ENCODE measurements at places on chromosomes 12 and 14.

- no peak for DNase-seq
These were observed 612 bp upstream of the SLC25A3 start for GRCh38 chr12:98592825-98593322.

- DNase-seq: no peak
These were observed 387 bp upstream of the GSC start for GRCh38 chr14:94770251-94770749.

DNA sequence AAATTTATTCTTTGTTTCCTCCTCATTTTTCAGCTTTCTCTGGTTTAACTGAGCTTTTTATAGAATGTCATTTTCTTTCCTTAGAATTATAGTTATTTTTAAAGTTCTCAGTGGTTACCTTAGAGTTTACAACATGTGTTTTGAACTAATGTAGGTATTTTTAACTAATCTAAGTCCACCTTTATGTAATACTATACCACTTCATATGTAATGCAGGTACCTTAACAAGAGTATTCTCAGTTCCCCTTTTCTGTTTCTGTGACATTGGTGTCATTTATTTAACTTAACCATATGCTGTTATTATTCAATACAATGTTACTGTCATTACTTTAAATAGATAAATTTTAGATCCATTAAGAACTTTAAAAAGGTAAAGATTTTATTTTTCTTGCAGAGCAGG is 30.3 kb upstream of the KCNC2 start:
- no peak for DNase-seq

DNA sequence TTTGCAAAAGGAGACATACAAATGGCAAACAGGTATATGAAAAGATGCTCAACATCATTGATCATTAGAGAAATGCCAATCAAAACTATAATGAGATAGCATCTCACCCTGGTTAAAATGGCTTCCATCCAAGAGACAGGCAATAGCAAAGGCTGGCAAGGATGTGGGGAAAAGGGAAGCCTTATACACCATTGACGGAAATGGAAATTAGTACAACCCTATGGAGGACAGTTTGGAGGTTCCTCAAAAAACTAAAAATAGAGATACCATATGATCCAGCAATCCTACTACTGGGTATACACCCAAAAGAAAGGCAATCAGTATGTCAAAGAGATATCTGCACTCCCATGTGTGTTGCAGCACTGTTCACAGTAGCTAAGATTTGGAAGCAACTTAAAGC is 17.3 kb upstream of the CKAP4 start:
- DNase-seq: no peak

DNA sequence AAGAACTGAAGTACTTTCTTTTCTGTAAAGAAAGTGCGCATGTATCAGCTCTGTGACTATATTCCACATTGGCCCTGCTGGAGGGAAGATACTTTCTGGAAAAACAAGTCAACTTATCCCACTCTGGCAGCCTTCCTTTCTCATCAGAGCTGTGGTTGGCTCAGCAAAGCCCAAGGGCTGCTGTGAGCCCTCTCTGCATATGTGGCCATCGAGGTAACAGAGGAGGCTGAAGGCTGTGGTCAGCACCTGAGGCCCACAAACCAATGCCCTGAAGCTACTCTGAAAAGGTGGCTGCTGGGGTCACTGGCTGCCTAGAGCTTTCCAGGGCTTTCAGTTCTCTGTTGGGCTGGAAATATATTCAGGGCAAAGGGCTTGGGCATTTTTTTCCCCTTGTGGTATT is 70.8 kb upstream of the IGF1 start:
- no peak for DNase-seq

- DNase-seq: no peak
These were observed 134.4 kb downstream of the ADGRD1 start for GRCh38 chr12:131087991-131088700.

DNA sequence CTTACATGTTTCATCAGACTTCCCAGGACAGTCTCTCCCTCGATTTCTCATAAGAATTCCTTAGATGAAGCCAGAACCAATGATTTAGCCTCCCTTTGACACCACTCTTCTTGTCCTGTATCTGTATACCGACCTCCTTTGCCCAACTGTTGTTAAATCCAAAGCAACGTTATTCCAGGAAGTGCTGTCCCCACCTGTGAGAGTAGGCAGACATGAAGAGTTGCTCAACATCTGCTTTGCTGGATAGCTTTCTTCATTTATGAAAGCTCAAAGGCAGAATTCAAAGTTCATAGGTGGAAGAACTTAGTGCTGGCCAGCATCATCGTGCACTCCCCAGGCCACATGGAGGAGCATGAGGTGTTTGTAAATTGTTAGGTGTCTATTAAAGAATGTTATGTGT is 55.6 kb downstream of the GTF2A1 start:
- DNase-seq: no peak

- DNase-seq: no peak
These were observed 8.2 kb downstream of the GOLT1B start for GRCh38 chr12:21509768-21510167.

GRCh38 chr12:13343375-13343774 is 146.8 kb downstream of the EMP1 start:
- DNase-seq: no peak

DNA sequence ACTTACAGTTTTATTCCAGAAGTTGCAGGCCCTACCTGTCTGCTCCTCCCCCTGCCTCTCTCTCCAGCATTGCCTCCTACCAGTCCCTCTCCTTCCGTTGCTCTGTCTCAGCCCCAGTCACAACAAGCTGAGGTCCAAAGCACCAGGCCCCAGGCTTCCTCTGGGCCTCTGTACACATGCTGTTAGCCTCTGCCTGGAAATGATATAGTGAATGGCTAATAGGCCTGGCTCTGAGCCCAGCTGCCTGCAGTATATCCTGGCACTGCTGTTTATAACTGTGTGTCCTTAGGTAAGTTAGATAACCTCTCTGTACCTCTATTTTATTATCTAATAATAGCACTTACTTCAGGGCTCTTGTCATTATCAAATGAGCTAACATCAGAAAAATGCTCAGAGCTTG is 114.9 kb upstream of the PWP1 start:
- no peak for DNase-seq

- no peak for DNase-seq
These were observed 2.8 kb downstream of the ZFP36L1 start for GRCh38 chr14:68789821-68790643.

DNA sequence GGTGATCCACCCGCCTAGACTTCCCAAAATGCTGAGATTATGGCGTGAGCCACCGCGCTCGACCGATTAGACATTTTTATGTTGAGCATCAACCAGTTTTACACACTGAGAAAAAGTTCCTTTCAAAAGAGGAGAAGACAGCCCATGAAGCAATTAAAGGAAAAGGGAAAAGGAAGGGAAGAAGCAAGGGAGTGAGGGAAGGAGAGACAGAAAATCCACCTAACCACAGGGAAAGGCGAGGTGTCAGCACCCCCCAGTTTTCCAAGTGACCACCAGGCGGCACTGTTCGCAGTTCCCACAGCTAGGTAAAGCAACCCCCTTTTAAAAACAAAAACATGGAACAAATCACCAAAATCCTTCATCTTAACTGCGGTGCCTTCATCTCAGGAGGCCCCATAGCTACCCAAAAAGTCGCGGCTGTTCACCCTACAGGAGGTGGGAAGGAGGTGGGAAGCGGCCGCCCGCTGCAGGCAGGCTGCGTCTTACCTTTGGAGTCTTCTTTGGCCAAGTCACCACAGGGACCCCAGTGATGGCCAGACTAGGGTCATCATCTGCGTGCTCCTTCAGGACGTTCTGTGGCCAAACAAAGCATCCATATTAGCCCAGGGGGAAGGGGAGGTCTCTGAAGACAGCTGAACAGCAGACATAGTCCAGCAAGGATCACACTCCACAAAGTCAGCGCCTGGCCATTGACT is 86.6 kb downstream of the KDM2B start:
- peak; percentile 44 for DNase-seq

DNA sequence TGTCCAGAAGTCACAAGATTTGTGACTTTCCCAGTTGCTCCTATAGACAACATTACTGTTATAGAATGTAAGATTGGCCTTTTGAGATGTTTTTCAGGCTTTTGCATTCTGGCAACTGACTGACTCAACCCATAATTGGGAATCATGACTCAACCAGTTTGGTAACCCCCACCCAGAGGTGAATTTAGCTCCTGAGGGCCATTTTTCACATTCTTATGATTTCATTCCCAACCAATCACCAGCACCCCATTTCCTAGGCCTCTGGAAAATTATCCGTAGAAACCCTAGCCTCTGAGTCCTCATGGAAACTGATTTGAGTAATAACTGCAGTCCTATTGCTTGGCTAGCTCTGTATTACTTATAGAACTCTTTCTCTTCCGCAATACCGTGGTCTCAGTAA is 626.0 kb upstream of the SEL1L start:
- DNase-seq: no peak

DNA sequence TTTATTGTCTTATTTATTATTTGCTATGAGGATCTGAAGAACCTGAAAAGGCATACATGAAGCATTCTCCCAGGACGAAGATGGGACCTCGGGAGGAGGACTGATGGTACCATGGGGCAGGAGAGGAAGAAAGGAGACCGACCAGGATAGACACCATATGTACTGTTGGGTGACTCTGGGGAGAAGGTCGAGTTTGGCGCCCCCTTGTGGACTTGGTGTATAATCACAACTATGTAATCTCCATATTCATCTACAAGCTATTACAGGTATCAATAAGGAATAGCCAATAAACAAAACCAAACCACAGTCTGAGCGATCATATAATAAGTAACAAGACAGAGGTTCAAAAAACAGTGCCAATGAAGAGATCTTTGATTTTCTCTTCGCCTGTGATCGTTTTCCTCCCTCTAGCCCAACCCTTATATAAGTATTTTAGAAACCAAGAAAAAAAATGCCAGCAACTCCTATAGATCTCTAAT is 139.1 kb downstream of the SPTSSA start:
- peak; percentile 28 for DNase-seq

GRCh38 chr14:95516554-95517181 is at the start of gene SYNE3:
TSS of gene SYNE3 (minus strand) at chr14:95516650. CDS start at chr14:95475821, 40,829 bp downstream.
- DNase-seq: no peak

GRCh38 chr12:4420138-4420670 is 25.4 kb downstream of the FGF6 start:
- DNase-seq: no peak

- DNase-seq: no peak
These were observed 910.0 kb downstream of the TMEM121 start for GRCh38 chr14:106436310-106436905.

DNA sequence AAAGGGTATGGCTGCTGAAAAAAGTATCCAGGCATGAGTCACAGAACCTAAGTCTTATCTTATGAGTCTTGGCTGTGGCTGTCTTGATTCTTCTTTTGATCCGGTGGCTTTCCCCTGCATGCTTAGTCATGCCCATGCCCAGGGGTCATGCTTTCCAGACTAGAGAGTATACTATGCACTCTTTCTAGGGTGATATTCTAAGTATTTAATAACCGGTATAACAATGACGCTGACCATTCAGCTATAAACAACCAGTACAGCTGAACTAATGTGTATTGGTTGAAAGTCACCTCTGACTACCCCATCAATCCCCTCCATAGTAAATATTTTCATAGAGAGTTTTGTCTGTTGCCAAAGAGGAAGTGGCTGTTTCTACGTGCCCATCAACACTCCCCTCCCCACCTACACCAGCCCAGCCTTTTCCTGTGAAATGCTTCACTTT is 34.7 kb upstream of the NRXN3 start:
- DNase-seq: no peak

- DNase-seq: no peak
These were observed 3.9 kb upstream of the TMTC2 start for GRCh38 chr12:82682851-82683261.

DNA sequence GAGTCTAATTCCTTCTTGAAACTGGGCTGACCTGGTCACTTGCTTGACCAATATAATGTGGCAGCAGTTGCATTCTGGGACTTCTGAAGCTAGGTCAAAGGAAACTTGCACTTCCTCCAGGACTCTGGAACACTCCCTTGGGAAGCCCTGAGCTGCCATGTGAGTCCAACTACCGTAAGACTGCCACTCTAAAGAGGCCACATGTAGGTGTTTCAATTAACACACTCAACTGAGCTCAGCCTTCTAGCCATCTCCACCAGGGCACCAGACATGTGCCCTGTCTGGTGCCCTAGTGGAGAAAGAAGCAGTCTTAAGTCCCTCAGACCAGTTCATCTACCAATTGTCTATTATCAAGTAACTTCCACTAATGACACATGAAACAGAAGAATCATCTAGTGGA is 6.1 kb upstream of the TEP1 start:
- no peak for DNase-seq

DNA sequence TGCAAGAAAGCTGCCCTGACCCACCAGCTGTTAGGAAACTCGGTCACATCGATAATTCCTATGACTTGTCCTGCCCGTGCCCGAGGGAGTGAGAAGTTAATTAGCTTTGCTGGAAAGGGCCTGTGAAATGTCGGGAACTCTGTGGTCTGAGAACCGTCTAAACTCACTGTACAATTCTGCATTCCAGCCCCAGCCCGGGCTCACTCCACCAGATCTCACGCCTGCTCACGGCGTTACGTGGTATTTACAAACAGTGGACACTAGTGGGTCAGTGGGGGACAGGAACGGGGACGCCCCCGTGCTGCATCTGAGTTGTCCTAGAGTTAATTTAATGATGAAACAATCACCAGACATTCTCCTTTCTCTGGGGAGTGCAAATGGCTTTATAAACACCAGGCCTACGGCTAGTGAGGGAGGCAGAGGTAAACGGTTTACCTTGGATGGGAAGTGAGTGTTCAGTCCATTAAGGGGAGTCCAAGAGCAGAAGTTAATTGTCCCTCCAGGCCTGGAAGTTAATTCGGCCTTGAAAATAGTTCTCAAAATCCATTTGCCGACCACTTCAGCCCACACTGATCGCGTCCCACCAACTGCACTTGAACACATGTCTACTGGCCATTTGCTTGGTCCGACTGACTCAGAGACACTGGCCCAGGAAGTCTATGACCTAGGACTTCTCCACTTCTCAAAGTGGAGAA is 93.5 kb upstream of the MED13L start:
- no peak for DNase-seq

DNA sequence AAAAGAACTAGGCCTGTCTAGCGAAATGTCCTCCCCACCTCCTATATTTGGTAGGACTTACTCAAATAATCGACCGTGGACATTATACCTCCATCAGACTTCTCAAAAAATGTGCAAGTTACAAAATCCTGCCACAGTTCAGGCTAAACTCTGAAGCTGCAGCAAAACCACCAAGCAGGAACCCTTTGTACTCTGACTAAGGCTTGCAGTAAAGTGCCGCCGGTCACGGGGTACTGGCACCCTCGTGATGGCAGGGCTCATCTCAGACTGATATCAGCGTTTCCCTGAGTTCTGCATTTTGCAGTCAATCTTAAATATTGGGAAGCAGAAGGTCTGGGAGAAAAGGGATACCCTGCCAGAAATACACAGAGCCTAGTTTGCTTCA is 17.1 kb downstream of the SLC11A2 start:
- no peak for DNase-seq

DNA sequence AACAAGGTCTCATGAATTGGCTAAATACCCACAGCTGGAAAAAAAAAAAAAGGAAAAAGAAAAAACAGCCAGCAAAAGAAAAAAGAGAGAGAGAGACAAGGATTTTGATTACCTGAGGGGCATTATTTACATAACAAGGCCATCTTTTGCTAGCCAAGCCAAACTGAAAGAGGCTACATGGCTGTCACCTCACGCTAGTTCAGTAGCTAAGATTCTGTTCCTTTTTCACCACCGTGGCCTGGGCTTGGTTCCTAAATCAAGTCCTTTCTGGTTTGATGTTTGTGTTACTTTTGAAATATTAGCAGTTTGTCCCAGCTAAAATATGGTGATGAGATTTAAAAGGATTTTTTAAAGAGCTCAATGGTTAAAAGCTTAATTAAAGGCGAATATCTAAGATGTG is 2.0 kb upstream of the SDS start:
- no peak for DNase-seq
